ENCODE measurements at places on chromosomes 6 and 20.

DNA sequence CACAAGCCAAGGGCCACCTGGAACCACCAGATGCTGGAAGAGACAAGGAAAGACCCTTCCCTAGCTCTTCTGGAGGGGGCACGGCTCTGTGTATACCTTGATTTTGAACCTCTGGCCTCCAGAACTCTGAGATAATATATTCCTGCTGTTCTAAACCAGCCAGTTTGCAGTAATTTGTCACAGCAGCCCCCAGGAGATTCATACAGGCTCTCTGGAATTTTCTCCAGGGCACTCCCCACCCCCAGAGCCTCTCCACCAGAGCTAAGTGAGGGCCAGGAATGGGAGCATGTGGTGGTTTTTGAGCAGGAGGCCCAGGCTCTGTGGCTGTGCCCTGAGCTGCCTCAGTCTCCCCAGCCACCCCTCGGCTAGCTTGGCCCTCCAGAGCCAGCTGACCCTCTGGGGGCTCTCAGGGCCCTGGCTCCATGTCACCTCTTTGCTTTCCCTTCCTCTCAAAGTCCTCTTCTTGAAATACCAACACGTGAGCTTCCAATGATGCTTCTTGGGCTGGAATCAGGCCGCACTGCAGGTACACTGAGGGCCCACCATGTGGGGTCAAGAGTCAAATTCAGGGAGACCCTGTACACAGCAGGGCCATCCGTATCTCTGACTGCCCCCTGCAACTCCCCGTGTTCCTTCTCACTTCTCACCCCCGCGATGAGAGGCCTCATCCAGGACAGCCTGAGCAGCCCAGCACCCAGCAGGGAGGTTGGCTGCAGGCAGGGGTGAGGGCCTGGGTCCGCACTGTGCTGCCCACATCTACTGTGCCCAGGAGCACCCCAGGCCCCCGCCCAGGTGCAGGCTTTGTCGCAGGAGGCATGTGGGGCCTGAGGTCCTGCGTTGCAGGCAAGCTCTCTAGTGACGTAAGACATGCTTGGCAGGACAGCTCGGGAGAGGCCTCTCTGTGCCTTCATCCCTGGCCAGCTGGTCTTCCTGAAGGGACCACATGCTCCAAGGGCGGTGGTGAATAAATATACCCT lies 155.5 kb downstream of the ANKRD60 start:
- no peaks in the 10 kb centered on the region for H3K4me1 ChIP-seq
- H3K27ac ChIP-seq = no peak overlapping the region
- no peaks in the 10 kb centered on the region for H3K27me3 ChIP-seq

GRCh38 chr20:17044891-17045290 lies 181.9 kb upstream of the PCSK2 start:
- no peaks in the 10 kb centered on the region for H3K4me1 ChIP-seq
- H3K27ac ChIP-seq = no peak overlapping the region
- DNase-seq = no peak

DNA sequence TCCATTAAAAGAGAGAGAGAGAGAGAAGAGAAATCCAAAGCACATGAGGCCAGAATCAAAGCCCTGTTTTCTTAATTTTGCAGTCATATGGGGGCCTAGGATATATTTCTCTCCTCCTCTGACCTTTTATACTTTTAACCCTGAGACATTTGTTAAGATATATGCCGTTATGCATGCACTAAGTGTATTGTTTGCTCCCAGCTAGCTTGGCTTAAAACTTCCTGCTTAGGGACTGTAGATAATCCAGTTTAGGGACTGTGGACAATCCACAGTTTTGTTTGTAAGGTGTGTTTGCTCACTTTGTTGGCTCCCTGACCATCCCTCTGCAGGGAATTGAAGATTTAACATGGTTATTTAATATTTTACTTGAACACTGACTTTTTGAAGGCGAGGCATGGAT lies 166.3 kb upstream of the TSHZ2 start:
- H3K36me3 ChIP-seq = no peaks in the 10 kb centered on the region
- H3K27me3 ChIP-seq = no peaks in the 10 kb centered on the region
- no peaks in the 10 kb centered on the region for H3K4me1 ChIP-seq
- H3K4me3 ChIP-seq = no peak overlapping the region

GRCh38 chr6:120671519-120671918 lies 662.8 kb downstream of the TBC1D32 start:
- H3K4me3 ChIP-seq = no peak overlapping the region
- no peak for DNase-seq
- no peaks in the 10 kb centered on the region for H3K36me3 ChIP-seq
- no peak overlapping the region for H3K27ac ChIP-seq
- no peaks in the 10 kb centered on the region for H3K27me3 ChIP-seq

- DNase-seq = no peak
- no peak overlapping the region for H3K27ac ChIP-seq
- H3K4me1 ChIP-seq = no peaks in the 10 kb centered on the region
- H3K36me3 ChIP-seq = no peaks in the 10 kb centered on the region
- no peak overlapping the region for H3K4me3 ChIP-seq
- no peaks in the 10 kb centered on the region for H3K27me3 ChIP-seq
Measured at GRCh38 chr20:45863543-45864470, 6.4 kb downstream of the ZSWIM3 start.

DNA sequence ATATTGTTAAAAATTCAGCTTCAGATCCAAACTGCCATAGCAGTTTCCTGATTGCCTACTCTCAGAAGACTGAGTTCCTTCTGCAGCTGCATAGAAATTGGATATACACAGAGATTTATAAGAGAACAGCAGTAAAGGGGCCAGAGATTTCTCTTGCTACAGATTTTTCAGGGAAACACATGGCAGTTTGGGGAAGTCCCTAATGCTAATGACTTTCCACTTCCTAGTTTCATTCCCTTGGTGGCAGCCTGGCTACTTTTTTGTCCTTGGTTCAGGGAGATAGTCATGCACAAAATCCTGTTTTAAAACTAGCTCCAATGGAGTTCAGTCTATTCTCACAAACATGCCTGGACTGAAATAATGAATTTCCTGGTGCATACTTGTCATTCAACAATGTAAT lies 125.3 kb upstream of the PLCB4 start:
- H3K4me1 ChIP-seq = no peaks in the 10 kb centered on the region
- no peaks in the 10 kb centered on the region for H3K27me3 ChIP-seq
- DNase-seq = no peak
- no peak overlapping the region for H3K27ac ChIP-seq

Data from breast epithelium (tissue), 4 donors.